ENCODE measurements at places on chromosomes 6 and 20. TPM values are rescaled to one million over a fixed set of nuclear protein-coding genes. Genes with fewer than 3 reads are reported as not detected.
A peak's percentile ranks its signal among the peaks of the same experiment; 100 is the strongest.

- DNase-seq = no peak
Measured at GRCh38 chr6:127085181-127085580, 33.3 kb upstream of the RSPO3 start.

- DNase-seq = peak; percentile 67
Measured at GRCh38 chr20:5222919-5223634, 93.7 kb downstream of the PROKR2 start.

DNA sequence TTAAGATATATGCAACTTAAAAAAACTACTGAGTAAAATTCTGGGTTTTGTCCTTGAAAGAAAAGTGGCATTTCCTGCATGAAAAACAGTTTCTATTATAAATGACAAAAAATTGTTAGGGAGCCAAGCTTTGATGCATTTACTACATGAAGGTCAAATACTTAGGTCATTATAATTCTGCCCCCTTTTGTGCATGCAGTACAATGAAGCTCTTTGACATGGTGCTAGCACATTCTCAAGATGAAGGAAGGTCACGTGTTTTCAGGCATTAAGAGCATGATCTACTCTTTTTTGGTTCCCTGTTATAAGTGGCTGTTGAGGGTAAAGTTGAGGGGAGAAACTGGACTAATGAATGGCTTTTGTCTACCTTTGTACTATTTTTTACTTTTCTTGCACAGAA is 72.7 kb downstream of the FOXO3 start:
- DNase-seq = no peak

DNA sequence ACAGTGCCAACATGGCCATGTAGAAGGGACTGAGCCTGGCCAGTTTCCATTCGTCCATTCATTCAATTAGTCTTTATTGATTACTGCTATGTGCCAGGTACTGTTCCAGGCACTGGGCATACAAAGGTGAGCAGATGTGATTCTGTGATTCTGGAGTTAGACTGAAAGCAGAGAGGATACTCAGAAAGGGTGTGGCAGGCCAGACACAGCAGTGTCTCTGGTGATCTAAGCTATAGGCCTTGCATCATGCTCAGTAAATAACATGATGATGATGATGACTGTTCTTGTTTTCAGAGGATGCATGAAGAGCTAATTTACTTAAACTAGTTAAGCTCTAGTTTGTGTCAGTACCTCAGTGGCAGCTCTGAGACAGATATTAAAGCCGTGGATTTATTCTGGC is 31.4 kb upstream of the FUCA2 start:
- peak; percentile 31 for DNase-seq

The SLC35D3 gene
- total RNA-seq = 0.13 TPM

The RIPPLY2 gene
- total RNA-seq = not detected

DNA sequence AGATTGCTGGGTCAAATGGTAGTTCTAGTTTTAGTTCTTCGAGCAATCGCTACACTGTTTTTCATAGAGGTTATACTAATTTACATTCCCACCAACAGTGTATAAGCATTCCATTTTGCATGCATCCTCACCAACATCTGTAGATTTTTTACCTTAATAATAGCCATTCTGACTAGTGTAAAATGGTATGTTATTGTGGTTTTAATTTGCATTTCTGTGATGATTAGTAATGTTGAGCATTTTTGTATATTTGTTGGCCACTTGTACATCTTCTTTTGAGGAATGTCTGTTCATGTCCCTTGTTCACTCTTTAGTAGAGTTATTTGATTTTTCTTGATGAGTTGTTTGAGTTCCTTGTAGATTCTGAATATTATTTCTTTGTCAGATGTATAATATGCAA is 236.2 kb downstream of the GRM1 start:
- DNase-seq = no peak

GRCh38 chr6:118761645-118762044 is 110.3 kb upstream of the CEP85L start:
- DNase-seq = no peak

- DNase-seq = peak; percentile 82
Measured at GRCh38 chr20:36886859-36887751, 11.2 kb downstream of the TLDC2 start.

DNA sequence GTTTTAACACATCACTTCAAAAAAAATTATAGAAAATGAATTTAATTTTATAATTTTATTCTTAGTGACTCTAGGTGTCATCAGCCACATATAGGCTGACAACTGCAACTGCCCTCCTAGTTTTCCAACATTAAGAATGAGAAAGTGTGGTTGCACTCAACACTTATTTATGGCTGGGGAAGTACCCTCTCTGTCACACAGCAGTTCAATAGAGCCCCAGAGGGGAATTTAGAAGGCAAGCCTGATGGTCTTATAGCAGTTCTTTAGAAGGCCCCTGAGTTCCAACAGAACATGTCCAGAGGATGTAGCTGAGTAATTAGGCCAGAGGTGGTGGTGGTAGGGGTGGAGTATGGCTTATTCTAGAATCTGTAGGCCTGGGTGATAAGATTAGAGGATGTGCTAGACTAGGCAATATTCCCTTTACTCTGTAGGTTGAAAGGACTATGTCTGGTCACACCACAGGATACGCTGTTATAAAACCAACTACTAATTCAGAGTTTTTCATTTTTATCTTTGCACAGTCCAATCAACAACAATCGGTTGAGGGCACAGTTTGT is 226.5 kb upstream of the CITED2 start:
- no peak for DNase-seq

The CPXM1 gene
- total RNA-seq = 0.33 TPM

GRCh38 chr6:41691426-41692079 is 43.9 kb downstream of the TFEB start:
- DNase-seq = no peak

DNA sequence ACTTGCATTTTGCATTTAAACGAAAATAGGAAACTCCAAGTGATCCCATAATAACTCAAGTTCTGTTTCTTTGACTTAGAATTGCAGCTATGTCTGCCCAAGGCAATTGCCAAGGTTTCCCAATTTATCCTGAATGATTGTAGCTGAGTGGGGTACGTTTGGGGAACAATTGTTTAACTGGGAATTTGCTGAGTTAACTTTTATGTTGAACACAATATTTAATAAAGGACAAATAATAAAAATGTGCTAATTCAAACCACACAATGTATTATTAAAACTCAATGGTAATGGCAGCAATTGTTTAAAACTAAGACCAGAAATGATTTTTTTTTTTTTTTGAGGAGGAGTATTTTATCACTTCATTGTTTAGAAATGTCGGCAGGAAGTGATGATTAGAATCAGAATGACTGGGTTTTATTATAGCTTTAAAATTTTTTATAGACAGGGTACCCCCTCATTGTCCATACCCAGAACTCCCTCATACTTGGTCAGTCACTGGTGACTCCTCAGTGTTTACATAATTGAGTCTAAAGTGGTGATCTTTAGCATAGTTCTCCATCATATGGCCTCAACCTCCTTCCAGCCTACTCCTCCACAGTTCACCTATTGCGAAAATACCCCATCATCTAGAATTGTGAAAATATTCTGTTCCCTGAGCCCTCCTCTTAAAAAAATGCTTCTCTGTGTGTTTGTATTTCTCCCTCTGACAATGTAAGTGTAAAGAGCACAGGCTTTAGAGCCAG is 389.2 kb upstream of the CITED2 start:
- no peak for DNase-seq

DNA sequence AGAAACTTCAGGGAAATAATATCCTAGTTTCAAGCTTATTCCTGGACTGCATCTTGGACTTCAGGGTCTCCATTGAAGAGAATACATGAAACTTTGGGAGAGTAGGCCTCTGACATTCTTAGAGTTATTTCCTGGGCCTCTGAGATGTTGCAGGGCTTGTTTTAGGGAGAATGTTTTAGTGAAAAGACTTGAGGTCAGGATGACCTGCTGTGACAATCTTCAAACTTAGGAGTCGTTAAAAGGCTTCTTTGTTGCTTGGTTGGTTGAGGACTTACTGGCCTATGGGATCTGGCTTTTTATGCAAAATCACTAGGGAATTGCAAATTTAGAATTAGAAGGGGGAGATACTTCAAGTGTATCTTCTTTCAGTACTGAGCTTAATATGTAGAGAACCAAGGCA is 613.2 kb upstream of the FLRT3 start:
- no peak for DNase-seq

The XKR7 gene
- total RNA-seq = not detected

GRCh38 chr6:143261899-143262436 is 188.5 kb downstream of the ADAT2 start:
- no peak for DNase-seq

DNA sequence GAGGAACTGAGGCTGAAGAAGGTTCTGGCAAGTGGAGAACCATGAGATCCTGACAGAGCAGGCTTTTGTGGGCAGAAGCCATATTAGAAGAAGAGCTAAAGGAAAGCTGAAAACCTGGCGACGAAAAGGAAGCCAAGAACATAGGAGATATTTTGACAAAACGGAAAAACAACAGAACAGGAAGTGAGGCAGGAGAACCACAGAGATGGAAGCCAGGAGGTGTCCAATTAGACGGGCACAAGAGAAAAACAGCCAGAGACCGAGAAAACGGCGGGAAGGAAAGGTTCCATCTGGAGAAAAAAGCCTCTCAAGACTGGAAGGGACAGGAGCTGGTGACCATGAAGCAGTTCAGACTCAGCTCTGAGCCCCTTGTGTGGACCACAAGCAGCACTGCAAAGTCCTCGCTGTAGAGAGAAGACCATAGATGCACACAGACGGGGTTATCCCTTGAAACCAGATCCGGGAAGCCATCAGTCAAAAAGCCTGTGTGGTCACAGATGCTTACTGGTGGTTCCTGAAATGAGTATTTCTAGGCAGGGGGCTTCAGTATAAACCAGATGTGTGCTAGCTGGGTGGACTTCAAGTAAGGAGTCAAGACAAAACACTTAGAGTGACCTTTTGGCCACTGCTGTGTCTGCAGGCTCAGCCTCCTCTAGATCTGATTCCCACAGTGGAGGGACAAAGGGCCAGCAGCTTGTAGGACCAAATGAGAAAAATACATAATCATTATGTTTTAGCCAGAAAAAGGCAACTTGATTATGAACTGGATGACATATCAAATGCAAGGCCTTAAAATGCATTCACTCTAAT is 30.7 kb downstream of the SSR1 start:
- DNase-seq = no peak

GRCh38 chr20:56345911-56346310 is 12.9 kb upstream of the FAM210B start:
- no peak for DNase-seq

GRCh38 chr6:3829285-3829684 is 19.9 kb upstream of the FAM50B start:
- no peak for DNase-seq

- no peak for DNase-seq
Measured at GRCh38 chr6:169862043-169862891, 110.8 kb downstream of the ERMARD start.

GRCh38 chr20:13301596-13301995 is 80.5 kb downstream of the ISM1 start:
- no peak for DNase-seq

The OTOR gene
- not detected for total RNA-seq

The HUS1B gene
- 0.86 TPM for total RNA-seq

GRCh38 chr6:114941078-114941477 is 598.3 kb upstream of the HS3ST5 start:
- no peak for DNase-seq

DNA sequence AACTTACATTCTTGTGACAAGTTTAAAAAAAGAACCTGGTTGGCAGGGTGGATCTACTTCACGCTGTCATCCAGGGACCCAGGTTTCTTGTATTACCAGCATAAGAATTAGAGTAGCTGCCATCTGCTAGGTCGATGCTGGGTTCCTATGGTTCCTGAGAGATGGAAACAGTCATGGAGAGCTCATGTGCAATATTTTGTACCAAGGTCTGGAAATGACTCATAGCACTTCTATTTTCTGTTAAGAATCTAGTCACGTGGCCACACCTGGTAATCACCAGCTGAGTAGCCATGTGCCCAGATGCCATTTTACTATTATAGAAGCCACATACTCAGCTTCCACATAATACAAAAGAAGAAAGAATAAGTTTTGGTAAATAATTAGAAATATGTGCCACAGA is 171.3 kb downstream of the CD83 start:
- DNase-seq = no peak

DNA sequence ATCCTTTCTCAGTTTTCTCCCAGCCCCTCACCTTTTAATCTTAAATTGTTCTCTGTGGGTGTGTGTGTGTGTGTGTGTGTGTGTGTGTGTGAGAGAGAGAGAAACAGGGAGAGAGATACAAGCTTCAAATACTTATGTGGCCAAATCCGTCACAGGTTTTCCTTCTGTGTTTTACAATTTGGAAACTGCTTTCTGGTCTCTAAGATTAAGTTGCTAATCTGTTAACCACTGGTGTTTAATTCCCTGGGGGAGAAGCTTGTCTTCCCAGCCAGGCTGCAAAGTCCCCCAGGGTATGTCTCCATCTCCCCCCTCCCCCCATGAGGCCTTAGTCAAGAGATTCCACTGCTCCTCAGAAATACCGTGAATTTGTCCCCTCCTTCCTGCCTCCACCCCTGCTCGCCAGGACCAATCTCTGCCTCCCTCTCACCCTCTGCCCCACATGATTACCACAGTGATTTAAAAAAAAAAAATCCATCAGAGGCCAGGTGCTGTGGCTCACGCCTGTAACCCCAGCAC is 49.0 kb downstream of the RIPOR3 start:
- no peak for DNase-seq

The C6orf163 gene
- total RNA-seq = 0.86 TPM

All from activated CD4-positive, alpha-beta memory T cell treated with anti-CD3 and anti-CD28 coated beads, Interleukin-2, amount 10 ng/mL, durations not matched to agents 7 days and 5 days (primary cell).